ENCODE measurements at places on chromosomes 7 and 10.

- no peaks in the 10 kb centered on the region for H3K4me1 ChIP-seq
- no peak overlapping the region for H3K27ac ChIP-seq
- no peak overlapping the region for H3K4me3 ChIP-seq
- no peaks in the 10 kb centered on the region for H3K27me3 ChIP-seq
- DNase-seq = no peak
- no peaks in the 10 kb centered on the region for H3K36me3 ChIP-seq
These were observed 9.6 kb upstream of the PTTG1IP2 start for GRCh38 chr7:90459888-90460287.

DNA sequence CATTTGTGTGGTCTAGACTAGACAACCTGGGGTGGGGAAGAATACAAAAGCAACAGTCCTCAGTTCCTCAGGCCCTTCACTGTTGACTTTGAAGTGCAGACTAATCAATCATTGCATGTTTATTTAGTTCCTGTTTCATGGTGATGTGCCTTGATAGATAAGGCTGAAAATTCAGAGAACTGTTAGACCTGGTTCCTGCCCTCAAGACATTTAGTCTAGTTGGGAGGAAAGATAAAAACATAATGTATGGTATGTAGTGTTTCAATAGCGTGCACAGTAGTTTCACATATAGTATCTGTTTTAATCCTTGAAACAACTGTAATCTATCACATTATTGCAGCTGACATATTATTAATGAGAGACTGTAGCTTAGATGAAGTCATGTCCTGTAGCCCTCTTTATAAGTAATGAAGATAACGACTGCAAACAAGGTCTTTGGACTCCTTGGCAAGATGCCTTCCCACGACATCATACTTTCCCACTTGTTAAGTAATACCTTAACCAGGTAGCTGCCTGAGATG lies 124.0 kb downstream of the CELF2 start:
- no peaks in the 10 kb centered on the region for H3K4me1 ChIP-seq
- H3K27me3 ChIP-seq = peaks cover 31% of the 10 kb centered on the region
- H3K4me3 ChIP-seq = no peak overlapping the region
- DNase-seq = no peak

- no peak overlapping the region for H3K27ac ChIP-seq
- DNase-seq = no peak
- H3K36me3 ChIP-seq = no peaks in the 10 kb centered on the region
- no peak overlapping the region for H3K4me3 ChIP-seq
- H3K27me3 ChIP-seq = no peaks in the 10 kb centered on the region
These were observed 106.5 kb upstream of the PRR15 start for GRCh38 chr7:29457141-29457561.

GRCh38 chr10:53009961-53010907 lies 237.7 kb upstream of the MBL2 start:
- no peak for DNase-seq
- H3K4me1 ChIP-seq = no peaks in the 10 kb centered on the region
- no peaks in the 10 kb centered on the region for H3K36me3 ChIP-seq
- no peak overlapping the region for H3K4me3 ChIP-seq

DNA sequence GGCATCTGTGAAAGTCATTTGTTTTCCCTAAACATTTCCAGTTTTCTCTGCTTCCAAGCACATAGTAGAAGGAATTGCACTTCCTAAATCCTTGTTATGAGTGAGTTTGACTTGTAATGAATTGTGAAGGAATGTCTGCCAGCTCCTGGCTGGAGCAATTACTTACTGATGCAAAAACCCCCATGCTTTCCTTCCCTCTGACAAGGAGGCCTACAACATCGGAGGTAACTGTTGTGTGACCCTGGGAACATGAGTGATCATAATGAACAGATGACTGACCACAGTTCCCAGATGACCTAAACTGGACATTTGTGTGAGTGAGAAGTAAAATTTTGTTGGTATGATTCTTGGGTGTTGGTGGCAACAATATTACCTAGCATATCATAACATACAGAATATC lies 21.4 kb upstream of the CPVL start:
- H3K4me1 ChIP-seq = no peaks in the 10 kb centered on the region
- DNase-seq = no peak
- H3K27ac ChIP-seq = no peak overlapping the region
- no peaks in the 10 kb centered on the region for H3K27me3 ChIP-seq
- H3K4me3 ChIP-seq = no peak overlapping the region

DNA sequence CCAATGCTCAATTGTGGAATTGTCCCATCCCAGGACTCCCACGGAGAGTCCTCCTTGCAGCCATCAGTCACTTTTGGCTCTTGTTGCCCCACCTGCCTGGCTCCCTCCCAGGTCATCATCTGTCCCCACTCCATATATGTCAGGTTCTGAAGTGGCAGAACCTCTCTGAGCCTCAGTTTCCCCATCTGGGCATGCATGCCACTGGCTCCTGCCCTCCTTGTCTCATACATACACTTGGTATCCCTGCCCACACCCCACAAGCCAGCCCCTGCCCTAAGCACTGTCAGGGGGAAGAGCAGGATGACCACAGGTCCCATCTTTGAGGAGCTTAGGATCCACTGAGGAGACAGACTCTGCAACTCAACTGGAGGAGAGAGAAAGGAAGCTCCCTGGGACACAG lies 156.9 kb downstream of the GRID1 start:
- H3K27me3 ChIP-seq = peaks cover 3% of the 10 kb centered on the region
- no peak overlapping the region for H3K27ac ChIP-seq
- no peaks in the 10 kb centered on the region for H3K36me3 ChIP-seq
- DNase-seq = no peak

DNA sequence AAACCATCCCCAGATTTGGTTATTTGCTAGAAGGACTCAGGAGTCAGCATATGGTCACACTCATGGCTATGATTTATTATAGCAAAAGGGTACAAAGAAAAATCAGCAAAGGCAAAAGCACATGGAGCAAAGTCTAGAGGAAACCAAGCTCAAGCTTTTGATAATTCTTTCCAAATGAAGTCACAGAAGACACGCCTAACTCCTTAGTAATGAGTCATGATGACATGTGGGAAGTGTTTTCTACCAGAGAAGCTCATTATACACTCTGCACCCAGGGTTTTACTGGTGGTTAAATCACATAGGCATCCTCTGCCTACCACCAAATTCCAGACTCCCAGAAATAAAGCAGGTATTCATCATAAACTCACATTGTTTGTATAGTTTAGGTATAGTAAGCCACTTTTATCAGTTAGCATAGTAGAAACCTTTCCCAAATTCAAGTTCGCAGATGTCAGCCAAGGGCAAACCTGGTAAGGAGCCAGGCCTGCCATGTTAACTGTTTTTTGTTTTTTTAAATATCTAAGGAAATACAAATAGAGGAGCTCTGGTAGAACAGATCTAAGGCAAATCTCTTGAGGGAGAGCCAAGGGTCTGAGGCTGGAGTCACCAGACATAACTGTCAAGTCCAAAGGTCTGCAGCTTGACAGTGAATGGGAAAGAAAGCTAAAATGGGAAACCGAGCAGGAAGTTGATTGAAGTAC lies 15.4 kb upstream of the HIBADH start:
- H3K27ac ChIP-seq = peak overlapping the region; percentile 98
- H3K4me1 ChIP-seq = peaks cover 33% of the 10 kb centered on the region
- no peaks in the 10 kb centered on the region for H3K27me3 ChIP-seq
- peak overlapping the region; percentile 11 for H3K4me3 ChIP-seq
- DNase-seq = peak; percentile 51

DNA sequence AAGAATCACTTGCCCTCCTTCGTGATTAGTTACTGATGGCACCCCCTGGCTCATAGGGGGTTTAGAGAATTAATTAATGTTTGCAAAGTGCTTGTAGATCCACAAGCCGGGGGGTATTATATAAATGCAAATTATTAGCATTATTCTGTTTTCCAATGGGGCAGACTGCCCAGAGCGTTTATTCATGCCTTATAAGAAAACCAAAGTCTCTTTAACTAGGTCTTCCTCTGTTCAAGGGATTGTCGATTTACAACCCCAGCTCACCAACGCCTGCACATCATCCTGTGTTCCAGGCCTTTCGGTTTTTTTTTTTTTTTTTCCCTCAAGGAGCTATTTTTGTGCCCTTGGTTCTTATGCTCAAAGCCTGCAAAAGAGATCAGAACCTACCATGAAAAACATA lies 630.7 kb downstream of the PARD3 start:
- no peaks in the 10 kb centered on the region for H3K36me3 ChIP-seq
- peaks cover 10% of the 10 kb centered on the region for H3K4me1 ChIP-seq
- H3K27ac ChIP-seq = no peak overlapping the region
- H3K27me3 ChIP-seq = no peaks in the 10 kb centered on the region

DNA sequence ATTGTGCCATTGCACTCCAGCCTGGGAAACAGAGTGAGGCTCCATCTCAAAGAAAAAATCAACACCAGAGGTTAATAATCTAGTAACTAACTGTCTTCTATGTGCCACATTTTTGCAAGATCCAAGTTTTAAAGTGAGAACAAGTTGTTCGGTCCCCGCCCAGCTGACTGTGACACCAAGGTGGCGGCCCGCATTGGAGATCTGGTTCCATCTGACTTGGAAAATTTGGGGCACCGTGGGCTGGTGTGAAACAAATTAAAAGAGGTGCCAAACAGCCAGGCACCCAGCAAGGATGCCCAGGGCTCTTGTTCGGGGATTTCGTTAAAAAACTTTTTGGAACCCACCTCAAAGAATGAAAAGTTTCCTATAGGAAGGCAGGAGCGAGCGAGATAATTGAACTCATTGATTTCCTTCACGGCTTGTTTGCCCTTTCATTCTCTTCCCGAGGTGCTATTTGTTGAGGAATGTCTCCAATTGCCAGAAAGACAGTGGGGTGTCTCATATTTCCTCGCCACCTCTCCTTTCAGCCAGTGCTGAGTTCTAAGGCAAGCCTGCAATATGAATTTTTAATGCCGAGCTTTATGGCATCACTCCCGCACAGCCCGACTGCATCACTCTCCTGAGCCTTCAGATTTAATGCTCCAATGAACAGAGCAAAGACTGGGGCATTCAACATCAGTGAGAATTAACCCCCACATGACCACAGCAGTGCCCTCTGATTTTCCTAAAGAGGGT lies 156.9 kb upstream of the SH2B2 start:
- no peak overlapping the region for H3K4me3 ChIP-seq
- peaks cover 13% of the 10 kb centered on the region for H3K4me1 ChIP-seq
- DNase-seq = no peak
- no peaks in the 10 kb centered on the region for H3K36me3 ChIP-seq
- H3K27ac ChIP-seq = no peak overlapping the region

GRCh38 chr10:109650228-109650627 lies 273.1 kb downstream of the XPNPEP1 start:
- no peaks in the 10 kb centered on the region for H3K36me3 ChIP-seq
- H3K4me1 ChIP-seq = no peaks in the 10 kb centered on the region
- H3K27ac ChIP-seq = no peak overlapping the region
- no peak for DNase-seq
- no peaks in the 10 kb centered on the region for H3K27me3 ChIP-seq

DNA sequence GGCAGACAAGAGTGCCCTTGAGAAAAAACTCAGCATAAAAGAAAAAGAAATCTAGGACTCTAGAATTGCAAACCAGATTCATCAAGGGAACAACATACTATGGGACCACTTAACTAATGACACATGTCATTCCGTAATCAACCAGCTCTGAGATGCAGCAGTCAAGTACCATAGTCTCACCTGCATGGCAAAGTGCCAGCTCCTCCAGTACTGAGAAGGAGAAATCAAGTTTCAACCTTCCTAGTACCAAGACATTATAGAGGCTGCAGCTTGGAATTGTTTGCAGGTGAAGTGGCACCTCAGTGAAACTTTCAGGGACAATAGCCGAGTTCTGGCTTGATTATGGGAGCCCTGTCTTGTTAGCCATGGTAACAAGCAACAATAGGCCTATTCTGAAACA lies 11.5 kb downstream of the STEAP1 start:
- H3K4me3 ChIP-seq = no peak overlapping the region
- H3K36me3 ChIP-seq = no peaks in the 10 kb centered on the region
- H3K27me3 ChIP-seq = no peaks in the 10 kb centered on the region
- no peaks in the 10 kb centered on the region for H3K4me1 ChIP-seq
